Activated CD8-positive, alpha-beta memory T cell treated with anti-CD3 and anti-CD28 coated beads for 4 hours (primary cell): ENCODE measurements at places on chromosomes 2 and 18.

DNA sequence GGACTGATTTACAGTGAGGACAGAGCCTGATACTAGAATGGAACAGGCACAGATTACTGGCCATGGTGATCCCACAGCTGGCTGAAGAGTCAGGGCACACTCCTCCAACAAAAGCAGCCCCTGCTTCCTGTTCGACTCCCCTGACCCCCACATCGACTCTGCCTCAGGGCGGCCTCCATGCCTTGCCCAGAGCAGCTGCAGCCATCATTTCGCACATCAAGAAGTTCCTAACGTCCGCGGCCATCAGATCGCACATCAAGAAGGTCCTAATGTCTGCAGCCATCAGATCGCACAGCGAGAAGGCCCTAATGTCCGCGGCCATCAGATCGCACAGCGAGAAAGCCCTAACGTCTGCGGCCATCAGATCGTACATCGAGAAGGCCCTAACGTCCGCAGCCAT is 192.8 kb upstream of the PXDN start:
- DNase-seq = no peak

GRCh38 chr2:53096351-53096750 is 671.3 kb upstream of the CHAC2 start:
- no peak for DNase-seq

DNA sequence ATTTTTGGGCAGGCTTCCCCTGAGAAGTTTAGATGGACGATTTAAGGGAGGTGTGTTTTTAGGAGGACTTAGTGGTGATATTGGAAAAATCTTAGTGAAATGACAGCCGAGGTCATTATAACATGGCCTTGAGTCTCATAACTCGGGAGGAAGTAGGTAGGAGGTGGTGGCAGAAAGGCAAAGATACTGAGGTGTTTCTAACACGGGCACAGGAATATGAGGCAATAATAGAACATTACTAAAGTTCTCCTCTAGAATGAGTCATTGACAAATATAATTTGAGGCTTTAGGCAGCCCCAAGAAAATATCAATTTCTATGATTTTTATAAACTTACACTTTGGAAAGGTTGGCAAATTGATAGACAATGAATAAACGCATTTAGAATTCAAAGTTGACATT is 146.1 kb upstream of the ZEB2 start:
- DNase-seq = no peak

DNA sequence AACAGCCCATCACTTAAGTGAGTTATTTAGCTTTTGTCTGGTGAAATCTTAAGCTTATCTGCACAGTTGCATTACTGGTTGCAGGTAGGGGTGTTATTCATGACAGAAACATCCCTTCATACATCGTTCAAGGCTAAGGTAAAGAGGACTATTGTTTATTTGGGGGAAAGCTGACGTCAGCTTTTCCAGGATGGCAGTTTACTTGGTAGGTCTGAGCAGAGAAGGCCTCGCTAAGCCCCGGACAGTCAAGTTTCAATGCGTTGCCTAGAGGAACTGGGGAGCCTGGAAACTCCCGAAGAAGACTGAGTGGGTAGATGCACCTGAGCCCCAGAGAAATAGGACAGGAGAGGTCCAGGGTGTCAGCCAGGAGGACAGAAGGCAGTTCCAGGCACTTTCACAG is 2.2 kb downstream of the RNU4ATAC start:
- DNase-seq = no peak

GRCh38 chr2:241818943-241819270 is 9.9 kb downstream of the NEU4 start:
- no peak for DNase-seq

- no peak for DNase-seq
Observed at GRCh38 chr18:6627645-6628044, 101.9 kb upstream of the ARHGAP28 start.

- no peak for DNase-seq
Observed at GRCh38 chr18:38576349-38576748, 1010.8 kb upstream of the CELF4 start.

DNA sequence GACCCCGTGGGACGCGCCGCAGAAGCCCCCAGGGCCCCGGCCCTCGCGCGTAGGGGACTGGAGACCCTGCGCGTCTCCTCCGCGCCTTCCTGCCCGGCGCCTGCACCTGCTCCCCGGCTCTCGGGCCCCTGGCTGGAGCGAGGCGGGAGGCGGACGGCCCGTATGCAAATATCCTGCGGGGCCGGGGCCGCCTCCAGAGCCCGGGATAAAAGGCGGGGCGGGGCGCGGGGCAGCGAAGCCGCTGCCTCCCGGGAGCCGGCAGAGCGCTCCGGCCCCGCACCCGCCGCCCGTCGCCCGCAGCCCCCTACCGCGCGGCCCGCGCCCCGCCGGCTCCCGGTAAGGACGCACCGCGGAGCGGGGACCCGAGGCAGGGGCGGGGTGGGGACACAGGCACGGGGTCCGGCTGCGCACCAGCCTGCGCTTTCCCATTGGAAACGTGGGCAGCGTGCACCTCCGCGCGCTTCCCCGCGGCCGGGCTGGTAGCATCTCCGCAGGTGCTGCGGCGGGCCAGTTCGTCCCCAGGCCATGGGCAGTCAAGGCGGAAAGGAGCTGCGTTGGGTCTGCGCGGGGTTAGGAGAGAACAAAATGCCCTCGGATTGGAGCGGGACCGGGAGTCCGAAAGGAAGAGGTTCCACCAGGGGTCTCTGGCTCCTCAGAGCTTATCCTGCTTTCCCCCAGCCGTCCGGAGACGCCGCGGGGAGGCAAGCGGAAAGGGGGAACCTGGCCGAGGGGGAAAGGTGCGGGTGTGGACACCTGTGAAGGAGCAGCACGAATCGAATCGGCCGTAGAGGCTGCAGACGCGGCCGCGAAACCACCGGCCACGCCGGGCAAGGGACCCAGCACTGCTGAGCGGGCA is at the start of gene ATP6V1C2:
Gene ATP6V1C2, plus strand, starts transcription at position 235 of the 856 bp plus-strand sequence. CDS start 1,220 bp downstream, outside the sequence.
- no peak for DNase-seq

GRCh38 chr18:26085056-26085455 is 5.4 kb downstream of the SS18 start:
- DNase-seq = no peak

- DNase-seq = no peak
Observed at GRCh38 chr2:101398116-101398821, 11.0 kb upstream of the CREG2 start.

DNA sequence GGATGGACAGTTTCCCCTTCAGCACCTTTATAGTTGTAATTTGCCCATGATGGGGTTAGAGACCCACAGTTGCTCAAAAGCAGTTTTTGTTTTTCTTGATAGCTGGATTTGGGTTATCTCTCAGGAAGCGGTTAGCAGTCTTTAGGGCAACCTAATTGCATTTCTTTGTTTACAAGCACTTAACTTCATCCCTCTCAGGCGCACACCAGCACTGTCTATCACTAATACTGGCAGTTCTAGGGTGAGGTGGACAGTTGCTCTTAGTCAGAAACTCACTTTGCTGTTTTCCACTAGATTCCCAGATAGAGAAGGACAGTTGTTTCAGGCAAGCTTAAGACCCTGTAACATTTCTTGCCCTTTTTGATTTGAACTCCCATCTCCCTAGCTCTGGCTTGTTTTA is 146.0 kb downstream of the AGAP1 start:
- no peak for DNase-seq

- no peak for DNase-seq
Observed at GRCh38 chr2:78147466-78147865, 625.3 kb upstream of the LRRTM4 start.

DNA sequence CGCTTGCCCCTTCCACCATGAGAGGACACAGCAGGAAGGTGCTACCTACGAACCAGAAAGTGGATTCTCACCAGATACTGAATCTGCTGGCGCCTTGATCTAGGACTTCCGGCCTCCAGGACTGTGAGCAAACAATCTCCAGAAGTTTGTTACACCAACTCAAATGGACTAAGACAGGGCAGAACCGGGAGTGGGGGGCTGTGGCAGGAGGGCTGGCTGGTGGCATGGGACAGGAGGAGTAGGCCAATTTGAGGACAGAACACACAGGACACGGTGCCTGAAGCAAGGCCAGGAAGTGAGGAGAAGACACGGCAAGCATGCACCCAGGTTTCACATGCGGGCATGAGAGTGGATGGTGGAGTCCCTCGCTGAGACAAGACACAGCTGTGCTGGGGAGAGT is 40.1 kb downstream of the CRACDL start:
- DNase-seq = no peak

GRCh38 chr2:73080321-73081131 is 9.0 kb upstream of the SFXN5 start:
- no peak for DNase-seq

- DNase-seq = no peak
Observed at GRCh38 chr18:35410561-35410960, 33.4 kb upstream of the ZNF396 start.

- DNase-seq = no peak
Observed at GRCh38 chr2:191401287-191401686, 156.1 kb downstream of the MYO1B start.

- DNase-seq = no peak
Observed at GRCh38 chr2:138846216-138846821, 66.1 kb upstream of the NXPH2 start.

DNA sequence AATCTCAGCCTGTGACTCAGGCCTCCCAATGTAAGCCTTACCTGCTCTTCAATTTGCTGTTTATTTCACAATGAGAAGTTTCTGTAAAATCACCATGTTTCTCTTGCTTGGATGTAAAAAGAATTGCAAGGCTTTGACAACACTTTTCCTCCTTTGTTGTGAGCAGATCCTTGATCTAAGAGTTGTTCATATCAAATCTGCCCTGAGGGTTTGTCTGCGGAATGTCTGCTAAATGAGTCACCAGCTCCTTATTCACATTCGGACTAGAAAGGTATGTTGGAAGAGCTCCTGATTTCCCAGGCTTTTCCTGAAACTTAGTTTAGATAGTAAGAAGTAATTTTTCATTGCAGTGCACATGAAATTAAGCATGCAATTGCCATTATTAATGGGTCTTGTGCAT is 268.2 kb upstream of the TCF4 start:
- DNase-seq = no peak

GRCh38 chr2:201852878-201853415 is 46.6 kb downstream of the CDK15 start:
- no peak for DNase-seq

- DNase-seq = no peak
Observed at GRCh38 chr2:37688771-37689468, 17.5 kb upstream of the CDC42EP3 start.

GRCh38 chr18:21914739-21915319 is 174.2 kb downstream of the MIB1 start:
- no peak for DNase-seq
